ENCODE measurements at places on chromosomes 1 and 21. TPM values are rescaled to one million over a fixed set of nuclear protein-coding genes. Genes with fewer than 3 reads are reported as not detected.

DNA sequence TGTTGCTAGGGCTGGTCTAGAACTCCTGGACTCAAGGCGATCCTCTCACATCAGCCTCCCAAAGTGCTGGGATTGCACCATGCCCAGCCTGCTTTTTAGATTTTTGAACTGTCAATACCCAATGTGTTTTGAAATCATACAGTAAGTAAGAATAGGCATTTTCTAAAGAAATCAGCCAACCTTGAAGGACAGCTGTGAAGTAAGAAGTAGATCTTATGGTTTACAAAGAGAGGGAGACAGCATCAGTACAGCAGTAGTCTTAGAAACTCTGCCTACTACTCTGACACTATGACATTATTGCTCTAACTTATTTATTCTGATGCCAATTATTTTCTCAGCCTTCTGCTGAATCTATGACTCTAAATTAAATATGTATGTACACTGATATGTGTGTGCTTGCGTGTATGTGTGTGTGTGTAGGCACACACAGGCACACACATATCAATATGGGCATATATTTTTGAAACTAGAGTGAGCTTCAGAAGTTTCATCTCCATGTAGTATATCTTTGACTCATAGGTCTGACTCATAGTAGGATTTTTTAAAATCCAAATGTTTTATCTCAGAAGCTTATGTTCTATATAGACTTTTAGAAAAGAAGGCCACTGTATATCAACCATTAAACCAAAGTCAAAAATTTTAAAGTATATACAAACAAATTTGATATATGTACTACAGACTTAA, 140.4 kb downstream of the COL24A1 start:
- no peak for DNase-seq
- no peak overlapping the region for H3K4me3 ChIP-seq
- H3K4me1 ChIP-seq, result no peaks in the 10 kb centered on the region
- no peak overlapping the region for H3K27ac ChIP-seq
- H3K27me3 ChIP-seq, result no peaks in the 10 kb centered on the region

DNA sequence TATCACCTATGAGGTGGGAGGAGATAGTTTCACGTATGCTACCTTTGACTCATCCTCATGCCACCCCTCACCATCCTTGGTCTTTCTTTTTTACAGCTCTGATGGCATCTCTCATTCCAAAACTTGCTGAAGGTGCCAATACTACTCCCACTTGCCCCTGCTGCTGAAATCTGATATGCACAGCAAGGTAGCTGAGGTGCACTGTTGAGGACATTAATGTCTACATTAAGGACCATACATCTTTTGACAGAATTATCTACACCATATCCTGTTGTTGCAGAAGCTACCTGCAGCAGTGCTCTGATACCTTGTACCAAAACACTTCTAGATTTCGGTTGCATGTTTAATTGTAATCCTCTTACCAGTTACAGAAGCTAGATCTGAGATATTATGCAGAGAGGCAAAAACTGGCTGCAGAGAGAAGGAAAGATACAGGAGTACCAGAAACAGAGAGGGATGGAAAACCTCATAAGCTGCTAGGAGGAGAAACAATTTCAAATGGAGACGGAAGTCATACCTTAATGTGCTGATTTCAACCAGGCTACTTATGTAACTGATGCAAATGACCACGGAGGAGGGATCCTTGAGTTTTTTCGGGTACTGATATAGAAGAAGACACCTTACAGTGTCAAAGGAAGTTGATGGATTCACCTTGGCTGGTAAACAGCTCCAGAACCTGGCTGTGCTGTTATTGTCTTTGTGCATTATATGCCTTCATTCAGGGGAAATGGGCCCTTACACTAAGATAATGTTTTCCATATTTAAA, 19.3 kb upstream of the PTPRC start:
- no peak overlapping the region for H3K4me3 ChIP-seq
- no peaks in the 10 kb centered on the region for H3K27me3 ChIP-seq
- no peaks in the 10 kb centered on the region for H3K36me3 ChIP-seq
- no peak for DNase-seq

DNA sequence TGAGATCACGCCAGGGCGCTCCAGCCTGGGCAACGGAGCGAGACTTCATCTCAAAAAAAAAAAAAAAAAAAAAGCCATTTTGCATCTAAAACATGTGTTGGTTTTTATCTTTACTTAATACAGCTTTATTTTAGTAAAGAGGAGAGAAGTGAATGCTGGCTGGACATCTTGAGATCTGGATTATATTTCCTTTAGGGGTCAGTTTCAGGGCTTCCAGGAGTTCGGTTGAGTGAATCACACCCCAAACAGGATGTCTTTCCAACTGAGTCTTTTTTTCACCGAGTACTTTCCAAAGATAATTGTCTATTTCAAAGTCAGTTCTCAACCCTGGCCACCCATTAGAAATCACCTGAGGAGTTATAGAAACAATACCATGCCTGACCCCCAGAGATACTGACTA, 16.6 kb upstream of the IPP start:
- no peak overlapping the region for H3K4me3 ChIP-seq
- H3K27me3 ChIP-seq, result no peaks in the 10 kb centered on the region
- no peak for DNase-seq
- no peak overlapping the region for H3K27ac ChIP-seq
- no peaks in the 10 kb centered on the region for H3K36me3 ChIP-seq
- H3K4me1 ChIP-seq, result no peaks in the 10 kb centered on the region

- H3K36me3 ChIP-seq, result no peaks in the 10 kb centered on the region
- no peak for DNase-seq
- H3K4me3 ChIP-seq, result no peak overlapping the region
Observed at GRCh38 chr1:111629190-111629954, 9.8 kb downstream of the RAP1A start.

Gene DR1
- total RNA-seq, result 52.3 TPM
